ENCODE measurements at places on chromosomes 7 and 10.

DNA sequence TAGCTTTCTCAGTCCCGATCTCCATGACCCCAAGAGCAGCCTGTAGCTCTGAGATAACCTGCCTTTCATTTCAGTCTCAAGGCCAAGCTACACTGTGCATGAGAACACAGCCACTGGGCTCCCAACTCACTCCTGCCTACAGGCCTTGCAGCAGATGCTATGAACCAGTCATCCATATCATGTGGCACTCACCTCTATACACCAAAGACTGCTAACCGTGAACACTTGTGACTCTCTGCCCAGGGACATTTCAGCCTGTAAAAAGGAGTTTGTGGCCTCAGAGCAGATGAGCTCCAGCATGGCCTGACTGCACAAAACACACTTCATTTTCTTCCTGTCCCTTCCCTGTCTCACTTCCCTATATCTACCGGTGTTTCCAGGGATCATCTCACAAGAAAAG lies 56.9 kb upstream of the NPY start:
- DNase-seq: no peak

DNA sequence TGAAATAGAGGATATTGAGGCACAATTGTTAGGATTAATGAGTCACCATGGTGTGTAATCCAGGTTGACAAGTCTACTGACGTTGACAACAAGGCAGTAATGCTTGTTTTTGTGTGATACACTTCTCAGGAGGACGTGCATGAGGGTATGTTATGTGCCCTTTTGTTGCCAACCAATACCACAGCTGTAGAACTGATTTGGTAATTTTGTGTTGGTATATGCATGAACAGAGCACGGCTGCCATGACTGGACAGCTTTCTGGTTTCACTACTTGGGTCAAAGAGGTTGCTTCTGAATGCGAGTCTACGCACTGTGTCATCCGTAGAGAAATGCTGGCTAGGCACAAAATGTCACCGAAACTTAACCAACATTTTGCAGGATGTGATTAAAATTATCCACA lies 32.9 kb downstream of the PHTF2 start:
- DNase-seq: no peak

DNA sequence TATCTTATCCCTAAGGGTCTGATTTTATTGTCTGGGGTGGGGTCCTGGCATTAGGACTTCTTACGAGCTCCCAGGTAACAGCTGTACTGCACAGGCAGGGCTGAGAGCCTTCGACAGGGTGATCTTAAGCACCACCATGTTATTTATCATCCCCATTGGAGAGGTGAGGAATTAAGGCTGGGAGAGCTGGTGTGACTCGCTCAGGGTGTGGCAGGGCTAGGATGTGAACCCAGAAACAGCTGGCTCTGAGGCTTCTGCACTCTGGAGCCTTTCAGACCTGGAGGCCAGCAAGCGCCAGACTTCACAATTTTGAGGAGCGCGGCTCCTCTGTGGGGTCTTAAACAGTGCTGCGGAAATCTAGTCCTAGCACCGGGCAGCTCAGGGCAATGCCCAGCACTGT lies 27.4 kb upstream of the NDST2 start:
- no peak for DNase-seq

DNA sequence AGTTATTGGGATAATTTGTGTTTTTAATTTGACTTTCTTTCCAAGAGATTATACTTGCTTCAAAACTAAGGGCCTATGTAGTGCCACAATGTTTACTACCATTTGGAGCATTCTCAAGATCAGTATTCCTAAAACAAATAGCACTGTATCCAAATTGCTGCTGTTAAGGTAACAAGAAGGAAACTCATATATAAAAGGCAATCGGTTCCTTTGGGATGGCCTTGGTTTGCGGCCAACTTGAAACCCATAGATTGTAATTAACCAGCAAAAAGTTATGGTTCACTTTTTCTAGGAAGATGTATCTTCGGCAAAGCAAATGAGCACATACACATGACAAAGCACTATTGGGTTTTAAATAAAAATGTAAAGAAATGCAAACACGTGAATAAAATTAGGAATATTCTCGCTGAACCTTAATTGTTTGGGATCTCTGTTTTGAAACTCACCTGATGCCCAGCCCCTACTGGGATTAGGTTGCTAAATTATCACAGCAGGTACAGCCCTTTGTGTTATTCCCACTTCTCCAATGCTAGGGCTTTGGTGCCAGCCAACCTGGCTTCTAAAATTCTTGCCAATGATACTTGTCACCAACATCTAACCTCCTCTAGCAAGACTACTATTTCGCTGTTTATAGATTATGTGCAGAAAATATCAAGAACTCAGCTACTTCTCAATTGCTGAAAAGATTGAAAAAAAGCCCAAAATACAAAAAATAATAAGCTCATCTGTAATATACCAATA lies 16.0 kb downstream of the CDNF start:
- no peak for DNase-seq

DNA sequence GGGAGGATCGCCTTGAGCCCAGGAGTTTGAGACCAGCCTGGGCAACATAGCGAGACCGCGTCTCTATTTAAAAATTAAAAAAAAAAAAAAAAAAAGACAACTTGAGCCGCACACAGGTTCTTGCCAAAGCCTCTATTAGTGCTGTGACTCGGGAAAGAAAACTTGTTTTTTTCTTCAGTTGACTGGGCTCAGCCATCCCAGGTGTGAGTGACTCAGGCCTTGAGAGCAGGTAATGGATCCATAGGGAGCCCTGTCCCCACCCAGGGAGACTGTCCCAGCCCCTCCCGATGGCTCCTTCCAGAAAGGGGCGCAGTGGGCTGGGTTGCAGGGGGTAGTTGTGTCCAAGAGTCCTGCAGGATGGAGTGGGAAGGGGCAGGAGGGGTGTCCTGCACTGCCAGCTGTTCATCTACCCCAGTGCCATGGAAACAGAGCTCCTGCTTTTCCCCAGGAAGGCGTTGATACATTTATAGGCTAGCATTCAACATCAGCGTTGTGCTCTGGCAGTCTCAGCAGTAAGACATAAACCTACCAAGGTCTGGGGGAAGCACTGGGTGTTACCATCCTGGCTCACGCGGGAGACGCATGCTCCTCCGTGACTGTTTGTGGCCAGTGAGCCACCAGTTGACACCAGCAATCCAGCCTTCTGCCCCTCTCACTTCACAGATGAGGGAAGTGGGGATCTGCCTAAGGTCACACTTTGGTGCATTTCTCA lies 126.6 kb downstream of the CUX1 start:
- DNase-seq: no peak

DNA sequence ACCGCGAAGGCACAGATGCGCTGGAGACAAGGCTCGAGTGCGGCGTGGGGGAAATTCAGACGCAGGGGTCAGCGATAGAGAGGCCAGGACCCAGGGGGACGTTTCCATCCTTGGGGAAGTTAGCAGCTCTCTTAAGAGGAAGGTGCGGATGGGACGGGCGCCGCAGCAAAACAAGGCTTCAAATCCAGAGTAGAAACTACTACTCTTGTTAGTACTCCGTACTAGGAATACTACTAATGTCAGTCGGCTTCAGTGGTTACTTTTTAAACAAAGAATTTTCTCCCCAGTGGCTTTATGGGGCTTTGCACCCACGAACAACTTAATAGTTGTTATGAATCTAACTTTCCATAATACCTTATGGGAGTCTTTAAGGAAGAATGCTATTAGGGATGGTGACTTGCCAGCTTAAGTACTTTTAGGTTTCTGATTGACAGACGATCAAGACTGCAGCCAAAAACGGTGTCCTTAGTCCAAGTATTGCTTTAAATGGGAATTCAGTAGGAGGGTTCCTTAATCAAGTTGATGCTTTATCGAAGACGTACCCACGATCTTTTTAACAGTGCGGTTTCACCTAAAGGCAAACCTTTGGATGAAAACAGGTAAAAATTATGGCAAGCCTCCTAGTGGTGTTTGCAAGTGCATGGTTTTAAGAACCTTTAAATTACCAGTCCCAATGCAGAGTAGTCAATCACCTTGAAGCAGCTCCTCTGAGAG lies 812 bp upstream of the IDE start:
- no peak for DNase-seq

DNA sequence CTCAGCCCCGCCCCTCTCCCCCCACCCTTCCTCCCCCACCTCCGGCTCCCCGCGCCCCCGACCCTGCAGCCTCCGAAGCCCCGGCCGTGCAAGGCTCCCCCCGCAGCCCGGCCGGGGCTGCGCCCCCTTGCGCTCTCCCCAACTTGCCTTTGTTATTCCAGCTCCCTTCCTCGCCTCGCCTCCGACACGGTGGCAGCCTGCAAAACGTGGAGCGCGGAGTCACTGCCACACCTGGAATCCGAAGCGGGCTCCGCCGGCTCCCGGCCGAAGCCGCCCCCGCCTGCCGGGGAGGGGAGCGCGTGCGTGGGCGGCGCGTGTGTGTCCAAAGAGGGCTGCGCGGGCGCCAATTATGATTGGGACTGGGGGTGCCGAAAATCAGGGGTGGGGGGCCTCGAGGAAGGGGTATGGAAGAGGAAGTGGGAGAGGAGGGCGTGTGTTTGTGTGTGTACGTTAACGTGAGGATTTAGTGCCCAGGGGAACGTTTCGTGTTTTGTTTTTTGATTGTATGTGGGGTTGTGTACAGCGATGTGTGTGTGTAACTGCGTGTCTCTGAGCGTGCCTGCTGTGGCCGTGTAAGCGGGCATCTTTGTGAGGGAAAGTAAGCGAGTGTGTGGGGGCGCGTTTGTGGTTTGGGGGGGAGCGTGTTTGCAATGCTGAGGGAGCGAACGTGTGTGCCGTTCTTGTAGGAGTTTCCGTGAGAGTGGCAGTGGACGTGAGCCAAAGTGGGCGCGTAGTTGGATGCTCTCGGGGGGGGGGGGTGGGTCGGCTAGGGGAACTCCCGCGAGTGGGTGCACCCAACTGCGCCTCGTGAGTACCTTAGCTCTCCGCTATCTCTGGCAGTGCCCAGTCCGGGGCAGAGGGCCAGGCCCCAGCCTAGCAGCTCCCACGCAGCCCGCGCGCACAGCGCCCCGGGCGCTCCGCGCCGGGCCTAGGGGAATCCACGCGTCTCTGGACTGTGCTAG lies 1.2 kb upstream of the ZMIZ1 start:
- DNase-seq: peak; percentile 75

- DNase-seq: no peak
These were observed 1018.2 kb upstream of the KCND2 start for GRCh38 chr7:119254742-119255141.

- no peak for DNase-seq
These were observed 178.5 kb downstream of the TCF7L2 start for GRCh38 chr10:113128450-113129070.

- no peak for DNase-seq
These were observed 17.8 kb downstream of the LRRC27 start for GRCh38 chr10:132349766-132350165.

DNA sequence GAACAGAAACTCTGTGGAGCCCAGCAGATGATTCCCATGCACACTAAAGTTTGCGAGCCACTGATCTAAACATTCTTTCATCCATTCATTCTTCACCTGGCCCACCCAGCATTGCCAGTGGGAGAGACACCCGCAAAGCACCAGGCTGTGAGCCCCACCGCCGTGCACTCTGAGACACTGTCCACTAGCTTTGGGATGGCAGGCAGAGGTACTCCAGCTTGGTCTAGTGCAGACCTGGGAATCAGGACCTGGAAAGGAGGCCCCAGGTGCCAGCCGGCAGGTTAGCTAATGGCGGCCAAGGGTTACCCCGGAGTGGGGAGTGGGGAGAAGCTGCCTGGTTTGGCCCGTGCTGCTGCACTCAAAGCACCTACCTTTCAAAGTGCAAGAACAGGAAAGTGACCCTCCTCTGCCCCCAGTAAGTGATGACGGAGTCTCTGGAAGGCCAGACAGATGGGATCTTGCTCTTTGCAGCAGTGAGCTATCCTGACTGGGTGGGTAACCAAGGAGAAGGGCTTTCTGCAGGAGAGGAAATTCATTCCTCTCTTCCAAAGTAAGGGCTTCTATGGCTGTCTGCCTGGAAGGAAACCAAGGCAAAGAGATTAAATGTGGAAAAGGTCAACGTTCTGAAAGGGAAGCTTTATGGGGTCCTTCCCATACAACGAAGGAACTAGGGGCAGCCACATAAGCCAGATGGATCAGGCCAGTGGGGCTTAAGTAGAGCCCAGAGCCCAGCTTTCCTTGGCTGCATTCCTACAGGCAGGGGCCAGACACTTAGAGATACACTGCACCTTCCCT lies 74.2 kb upstream of the LRRC4 start:
- no peak for DNase-seq

GRCh38 chr10:112985690-112986543 lies 35.9 kb downstream of the TCF7L2 start:
- no peak for DNase-seq

DNA sequence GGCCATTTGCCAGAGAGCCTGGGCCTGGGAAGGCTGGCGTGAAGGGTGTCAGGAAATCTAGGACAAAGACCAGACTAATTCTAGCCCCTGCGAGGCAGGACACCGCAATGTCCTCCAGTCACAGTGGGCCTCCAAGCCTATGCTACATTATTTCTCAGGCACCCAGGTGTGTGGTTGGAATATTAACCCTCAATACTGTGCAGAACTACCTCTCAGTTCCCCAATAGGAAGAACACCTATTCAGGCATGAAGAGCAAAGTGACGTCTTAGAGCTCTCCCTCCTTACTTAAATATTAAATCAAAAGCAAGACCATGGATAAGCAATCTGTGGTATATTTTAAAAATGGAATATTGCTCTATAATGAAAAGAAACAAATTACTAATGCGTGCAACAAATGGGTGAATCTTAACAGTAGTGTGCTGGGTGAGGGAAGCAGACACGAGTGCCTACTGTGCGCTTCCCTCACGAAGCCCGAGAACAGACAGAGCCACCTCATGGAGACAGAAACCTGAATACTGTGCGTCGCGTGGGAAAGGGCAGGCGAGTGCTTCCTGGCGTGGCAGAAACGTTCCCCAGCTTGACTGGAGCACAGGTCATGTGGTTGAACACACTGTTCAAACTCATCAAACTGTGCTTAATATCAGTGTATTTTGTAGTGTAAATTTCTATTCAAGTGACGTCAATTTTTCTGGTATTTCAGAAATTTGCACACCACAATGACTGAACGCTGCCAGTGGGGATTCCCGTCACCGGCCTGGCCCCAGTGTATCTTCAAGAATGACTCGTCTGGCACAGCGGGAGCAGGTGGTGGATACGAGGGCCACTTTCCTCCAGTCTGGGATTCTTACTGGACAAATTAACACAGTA lies 15.5 kb upstream of the PTPRN2 start:
- DNase-seq: no peak
